NCI-H524 treated with DMSO at 0.1 percent for 48 hours (cell line): ENCODE measurements at places on chromosomes 3 and 15.

DNA sequence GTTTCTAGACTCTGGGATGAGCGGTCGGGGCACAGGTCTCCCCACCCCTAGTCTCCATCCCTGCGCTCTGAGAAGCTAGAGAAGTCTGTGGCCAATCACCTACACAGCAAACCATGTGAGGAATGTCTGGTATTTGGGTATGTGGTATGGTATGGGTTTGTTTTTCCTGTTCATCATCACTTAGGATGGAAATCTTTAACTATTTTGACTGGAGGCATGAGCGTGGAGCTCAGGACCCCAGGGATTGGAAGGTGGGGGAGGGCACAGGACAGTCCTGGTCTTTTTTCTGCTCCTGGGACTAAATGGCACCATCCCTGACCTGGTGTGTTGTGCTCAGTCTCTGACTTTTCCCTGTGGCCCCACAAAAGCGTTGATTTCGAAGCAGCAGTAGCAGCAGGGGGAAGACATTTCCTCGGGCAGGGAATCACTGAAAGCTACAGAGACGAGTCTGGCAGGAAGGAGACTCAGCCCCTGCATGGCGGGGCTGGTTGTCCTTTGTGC lies 191.7 kb upstream of the TPM1 start:
- DNase-seq = no peak

DNA sequence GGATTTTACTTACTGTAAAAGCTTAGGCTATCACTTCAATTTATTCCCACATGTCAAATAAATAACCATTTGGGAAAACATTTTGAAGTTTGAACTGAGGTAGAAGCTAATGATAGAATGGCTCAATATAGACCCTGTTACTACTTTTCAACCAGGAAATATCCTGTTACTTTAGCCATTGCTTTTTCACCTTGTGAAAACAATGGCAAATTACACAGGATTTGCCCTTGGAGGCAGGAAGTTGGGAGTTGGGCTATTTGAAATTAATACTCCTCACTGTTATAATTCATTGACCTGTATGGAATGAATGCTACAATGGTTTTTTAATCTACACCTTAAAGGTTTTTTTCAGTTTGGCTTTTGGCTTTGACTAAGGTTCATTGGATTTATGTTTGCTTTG lies 98.1 kb upstream of the UBE2E2 start:
- no peak for DNase-seq

GRCh38 chr3:177743173-177743890 lies 546.0 kb upstream of the TBL1XR1 start:
- no peak for DNase-seq

GRCh38 chr3:131995891-131996290 lies 38.9 kb downstream of the CPNE4 start:
- DNase-seq = no peak

DNA sequence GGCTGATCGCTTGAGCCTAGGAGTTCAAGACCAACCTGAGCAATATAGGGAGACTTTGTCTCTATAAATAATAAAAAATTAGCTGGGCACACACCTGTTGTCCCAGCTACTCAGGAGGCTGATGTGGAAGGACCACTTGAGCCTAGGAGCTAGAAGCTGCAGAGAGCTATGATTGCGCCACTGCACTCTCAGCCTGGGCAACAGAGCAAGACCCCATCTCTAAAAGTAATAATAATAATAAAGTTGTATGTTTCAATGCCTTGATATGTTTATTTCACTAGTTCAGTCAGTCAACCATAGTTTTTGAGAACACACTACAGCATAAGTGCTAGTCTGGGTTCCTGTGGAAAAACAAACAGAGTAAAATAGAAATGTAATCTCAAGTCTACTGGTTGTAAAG lies 36.5 kb downstream of the IGF2BP2 start:
- no peak for DNase-seq

DNA sequence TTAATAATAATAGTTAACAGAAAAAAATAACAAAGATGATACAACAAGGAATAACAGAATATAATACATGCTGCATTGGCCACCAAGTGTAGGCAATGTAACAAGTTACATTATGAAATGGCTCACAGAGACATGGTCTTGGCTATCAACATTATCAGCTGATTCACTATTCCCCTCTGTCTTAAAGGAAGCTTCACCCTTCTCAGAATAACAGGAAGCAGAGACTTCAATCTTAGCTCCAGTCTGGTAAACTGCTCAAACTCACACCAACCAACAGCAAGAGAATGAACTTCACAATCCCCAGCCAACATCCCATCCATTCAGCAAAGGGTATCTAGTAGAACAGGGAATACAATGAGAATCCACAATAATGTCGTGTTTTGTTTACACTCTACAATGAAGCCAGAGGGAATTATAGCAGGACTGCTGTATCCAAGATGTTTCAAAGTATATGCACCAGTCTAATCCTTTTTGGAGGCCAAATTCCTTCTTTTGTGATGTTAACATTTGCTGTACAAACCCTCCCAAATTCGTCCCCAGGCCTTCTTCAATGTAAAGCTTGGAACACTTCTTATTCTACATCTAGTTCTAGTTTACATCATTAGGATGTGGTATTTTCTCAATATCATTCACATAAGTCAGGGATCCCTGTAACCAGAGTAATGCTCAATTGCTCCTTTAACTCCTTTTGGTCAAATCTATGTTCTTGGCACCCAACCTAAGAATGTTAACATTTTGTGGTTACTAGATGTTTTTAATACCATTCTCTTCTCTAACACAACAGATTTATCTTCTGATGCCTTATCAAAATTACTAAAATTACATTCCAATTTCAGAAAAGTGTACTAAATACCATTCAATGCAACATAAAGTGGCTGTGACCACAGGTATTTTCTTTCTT lies 52.4 kb upstream of the CMSS1 start:
- no peak for DNase-seq

DNA sequence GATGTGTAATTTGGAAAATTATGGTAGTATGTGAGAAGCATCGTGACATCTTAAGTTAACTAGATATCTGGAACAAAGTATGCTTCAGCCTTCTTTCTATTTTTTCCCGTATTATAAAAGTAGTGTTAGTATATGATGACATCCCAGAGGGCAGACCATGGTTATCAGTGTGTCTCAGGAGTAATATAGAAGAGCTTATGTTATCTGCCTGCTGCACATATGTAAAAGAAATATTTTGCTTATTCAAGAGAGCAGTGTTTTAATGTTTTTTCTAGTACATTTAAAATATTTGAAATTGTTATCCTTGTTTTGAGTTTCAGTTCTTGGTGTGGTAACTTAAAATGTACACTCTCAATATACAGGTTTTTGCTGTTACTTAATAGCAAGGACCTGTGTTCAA lies 24.1 kb downstream of the PLCL2 start:
- no peak for DNase-seq

GRCh38 chr3:68880632-68881031 lies 51.7 kb downstream of the TAFA4 start:
- DNase-seq = no peak
